Activated naive CD8-positive, alpha-beta T cell treated with anti-CD3 and anti-CD28 coated beads, Interleukin-2, amount 50 U/mL, for 24 hours (primary cell): ENCODE measurements at places on chromosomes 12 and 14.

GRCh38 chr14:91329486-91330014 lies 85.0 kb upstream of the GPR68 start:
- H3K27ac ChIP-seq = peak overlapping the region; percentile 52
- DNase-seq = no peak
- H3K4me1 ChIP-seq = peaks cover 91% of the 10 kb centered on the region
- no peaks in the 10 kb centered on the region for H3K27me3 ChIP-seq
- no peak overlapping the region for H3K4me3 ChIP-seq

DNA sequence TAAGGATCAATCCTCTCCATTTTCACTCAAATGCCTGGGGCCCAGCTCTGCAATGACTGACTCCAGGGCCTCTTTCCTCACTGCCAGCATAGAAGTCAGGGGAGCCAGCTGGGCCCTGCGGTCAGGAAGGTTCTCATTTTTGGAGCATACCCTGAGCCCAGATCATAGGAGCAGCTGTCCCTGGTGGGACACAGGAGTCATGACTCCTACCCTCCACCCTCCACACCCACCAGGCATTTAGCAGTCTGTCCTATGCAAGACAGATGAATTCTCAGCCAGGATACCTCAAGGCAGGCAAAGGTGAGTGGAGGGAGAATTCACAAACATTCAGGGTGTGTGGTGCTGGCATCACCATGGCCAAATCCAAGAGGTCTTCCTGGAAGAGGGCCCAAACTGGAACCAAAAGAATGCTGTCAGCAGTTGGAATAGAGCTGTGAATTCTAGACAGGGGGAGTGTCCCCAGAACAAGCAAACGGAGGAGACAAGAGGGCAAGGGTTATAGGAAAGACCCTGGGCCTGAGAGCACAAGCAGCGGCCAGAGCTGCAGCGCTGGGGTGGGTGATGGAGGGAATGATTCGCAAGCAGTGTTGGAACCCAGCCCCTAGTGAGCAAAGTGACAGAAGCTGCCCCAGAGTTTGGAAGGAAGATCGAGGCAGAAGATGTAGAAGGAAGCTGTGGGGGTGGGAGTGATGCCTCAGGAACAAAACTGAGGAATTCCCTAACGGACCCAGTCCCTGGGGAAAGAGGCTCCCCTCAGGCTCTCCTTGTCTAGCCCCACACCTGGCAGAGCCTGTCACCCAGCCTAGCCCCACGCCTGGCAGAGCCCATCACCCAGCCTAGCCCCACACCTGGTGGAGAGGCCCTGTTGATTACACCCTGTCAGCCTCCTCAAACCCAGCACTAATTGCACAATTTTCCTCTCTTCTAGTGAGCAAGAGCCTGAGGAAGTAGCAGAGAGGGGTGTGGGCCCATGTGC lies 4.5 kb upstream of the REM2 start:
- no peak overlapping the region for H3K27ac ChIP-seq
- no peaks in the 10 kb centered on the region for H3K27me3 ChIP-seq
- H3K36me3 ChIP-seq = peaks cover 5% of the 10 kb centered on the region
- H3K4me1 ChIP-seq = peaks cover 14% of the 10 kb centered on the region
- H3K4me3 ChIP-seq = no peak overlapping the region

DNA sequence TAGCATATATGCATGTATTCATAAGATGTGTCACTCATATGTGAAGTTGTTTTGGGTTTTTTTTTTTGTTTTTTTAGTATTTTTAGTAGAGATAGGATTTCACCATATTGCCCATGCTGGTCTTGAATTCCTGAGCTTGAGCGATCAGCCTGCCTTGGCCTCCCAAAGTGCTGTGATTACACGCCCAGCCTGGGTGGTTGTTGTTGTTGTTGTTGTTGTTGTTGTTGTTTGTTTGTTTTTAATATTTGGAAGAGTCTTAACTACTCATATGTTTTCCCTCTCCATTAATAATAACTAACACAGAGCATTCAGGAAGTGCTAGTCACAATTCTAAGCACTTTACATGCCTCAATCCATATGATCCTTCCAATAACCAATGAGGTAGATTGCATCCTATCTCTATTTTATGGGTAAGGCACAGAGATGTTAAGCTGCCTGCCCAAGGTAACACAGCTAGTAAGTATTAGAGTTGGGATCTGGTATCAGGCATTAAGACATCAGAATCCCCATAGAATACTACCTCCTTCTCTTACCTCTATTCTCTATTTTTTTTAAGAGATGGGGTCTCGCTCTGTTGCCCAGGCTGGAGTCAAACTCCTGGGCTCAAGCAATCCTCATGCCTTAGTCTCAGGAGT lies 27.6 kb downstream of the SLC25A21 start:
- H3K27ac ChIP-seq = no peak overlapping the region
- no peak overlapping the region for H3K4me3 ChIP-seq

GRCh38 chr14:93804654-93805053 lies 16.4 kb upstream of the PRIMA1 start:
- DNase-seq = no peak
- H3K36me3 ChIP-seq = no peaks in the 10 kb centered on the region
- no peaks in the 10 kb centered on the region for H3K4me1 ChIP-seq
- H3K4me3 ChIP-seq = no peak overlapping the region
- H3K27ac ChIP-seq = no peak overlapping the region

GRCh38 chr12:83676781-83677295 lies 990.1 kb downstream of the TMTC2 start:
- H3K27me3 ChIP-seq = no peaks in the 10 kb centered on the region
- H3K36me3 ChIP-seq = no peaks in the 10 kb centered on the region
- no peak overlapping the region for H3K4me3 ChIP-seq
- DNase-seq = no peak
- no peak overlapping the region for H3K27ac ChIP-seq

DNA sequence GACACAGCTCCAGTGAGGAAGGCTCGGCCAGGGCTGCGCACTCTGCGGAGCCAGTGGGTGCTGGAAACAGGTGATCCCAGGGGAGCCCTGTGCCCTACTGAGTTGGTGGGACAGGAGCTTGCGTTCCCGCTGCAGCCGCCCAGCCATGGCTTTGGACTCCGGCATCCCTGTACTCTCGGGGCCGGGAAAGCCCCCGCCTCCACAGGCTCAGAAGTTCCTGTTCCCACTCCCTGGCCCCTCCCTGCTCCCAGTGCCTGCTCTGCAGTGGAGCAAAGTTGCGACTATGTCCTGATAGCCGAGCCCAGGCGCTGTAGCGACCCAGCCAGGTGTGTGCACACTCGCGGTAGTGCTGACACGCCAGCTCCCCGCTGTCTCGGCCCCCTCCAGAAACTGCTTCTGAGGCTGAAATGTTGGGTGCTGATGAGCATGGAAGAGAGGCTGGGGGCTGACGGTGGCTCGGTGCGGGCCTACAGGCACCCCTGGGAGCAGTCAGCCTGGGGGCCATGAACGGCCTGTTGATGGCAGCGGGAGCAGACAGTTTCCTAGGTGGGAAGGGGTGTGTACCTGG lies 344.6 kb upstream of the MGAT4C start:
- H3K4me1 ChIP-seq = no peaks in the 10 kb centered on the region
- no peak overlapping the region for H3K27ac ChIP-seq
- no peaks in the 10 kb centered on the region for H3K36me3 ChIP-seq
- no peaks in the 10 kb centered on the region for H3K27me3 ChIP-seq
- DNase-seq = no peak

DNA sequence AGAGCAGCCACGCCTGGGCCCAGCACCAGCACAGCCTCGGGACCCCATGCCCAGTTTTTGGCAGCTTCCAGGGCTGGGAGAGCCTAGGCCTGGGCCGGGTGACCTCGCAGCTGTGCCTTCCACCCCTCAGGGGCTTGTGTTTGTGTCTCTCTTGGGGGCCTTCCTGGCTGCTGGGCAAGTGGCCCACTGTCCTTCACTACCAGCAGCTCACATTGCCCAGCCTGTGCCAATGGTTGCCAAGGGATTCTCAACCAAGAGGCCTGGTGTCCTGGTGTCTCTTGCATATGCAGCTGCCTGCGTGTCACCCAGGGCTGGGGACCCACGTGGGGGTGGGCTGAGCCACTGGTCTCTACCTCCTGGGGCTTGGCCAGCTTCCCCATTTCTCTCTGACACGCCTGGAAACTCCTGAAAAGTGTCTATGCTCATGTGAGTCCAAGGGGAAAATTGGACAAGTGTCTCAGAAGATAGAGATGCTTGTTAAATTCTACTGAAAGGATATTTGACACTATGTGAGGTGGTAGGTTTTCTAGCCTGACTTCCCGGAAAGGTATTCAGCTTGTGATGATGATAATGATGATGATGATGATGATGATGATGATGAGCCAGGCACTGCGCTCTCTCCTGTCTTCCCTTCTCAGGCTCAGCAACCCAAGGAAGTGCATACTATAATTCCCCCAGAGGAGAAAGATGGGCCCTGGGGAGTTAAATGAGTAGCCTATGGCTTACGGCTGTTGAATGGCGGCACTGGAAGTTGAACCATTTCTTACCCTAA lies 48.8 kb upstream of the ESRRB start:
- no peaks in the 10 kb centered on the region for H3K36me3 ChIP-seq
- no peak overlapping the region for H3K27ac ChIP-seq
- peaks cover 38% of the 10 kb centered on the region for H3K27me3 ChIP-seq
- no peak overlapping the region for H3K4me3 ChIP-seq
- H3K4me1 ChIP-seq = no peaks in the 10 kb centered on the region

DNA sequence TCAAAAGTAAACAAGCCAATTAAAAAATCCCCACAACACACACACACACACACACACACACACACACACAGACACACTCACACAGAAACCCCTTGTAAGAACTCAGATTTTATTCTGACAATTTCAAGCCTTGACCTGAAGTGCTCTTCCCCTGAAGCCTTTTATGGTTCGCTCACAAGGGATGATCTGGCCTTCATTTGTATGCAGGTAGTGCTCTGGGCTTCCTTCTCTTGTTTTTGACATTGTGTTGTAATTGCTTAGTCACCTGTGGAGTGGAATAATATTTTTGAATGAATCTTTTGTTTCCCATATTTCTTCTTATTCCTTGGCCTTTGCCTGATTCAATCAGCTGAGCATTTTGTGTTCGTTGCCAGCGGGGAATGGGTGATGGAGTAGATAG lies 83.3 kb upstream of the CSRP2 start:
- H3K36me3 ChIP-seq = no peaks in the 10 kb centered on the region
- H3K27me3 ChIP-seq = no peaks in the 10 kb centered on the region
- no peak overlapping the region for H3K27ac ChIP-seq
- H3K4me1 ChIP-seq = no peaks in the 10 kb centered on the region

GRCh38 chr12:27966870-27967269 lies 5.7 kb downstream of the PTHLH start:
- peaks cover 84% of the 10 kb centered on the region for H3K27me3 ChIP-seq
- no peak overlapping the region for H3K27ac ChIP-seq
- no peak for DNase-seq
- H3K36me3 ChIP-seq = no peaks in the 10 kb centered on the region
- peaks cover 23% of the 10 kb centered on the region for H3K4me1 ChIP-seq

GRCh38 chr12:125324861-125325490 lies 259.7 kb downstream of the AACS start:
- no peak overlapping the region for H3K27ac ChIP-seq
- no peak for DNase-seq
- no peaks in the 10 kb centered on the region for H3K36me3 ChIP-seq
- no peak overlapping the region for H3K4me3 ChIP-seq

DNA sequence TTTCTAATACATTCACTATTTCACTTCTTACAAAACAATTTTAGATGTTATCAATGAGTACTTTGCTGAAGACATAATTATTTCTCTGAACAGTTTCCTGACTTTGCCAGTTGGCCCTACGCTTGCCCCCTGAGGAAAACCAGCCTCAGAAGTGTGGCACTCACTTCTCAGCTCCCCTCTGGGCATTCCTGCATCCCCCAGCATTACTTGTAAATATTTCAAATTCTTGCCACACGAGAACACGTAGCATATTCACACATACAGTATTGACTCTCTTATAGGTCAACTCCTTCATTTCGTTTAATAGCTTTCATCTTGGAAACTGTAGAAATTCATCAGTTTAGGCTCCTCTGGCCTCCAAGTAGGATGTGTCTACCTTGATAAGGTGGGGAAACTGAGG lies 65.2 kb downstream of the OTX2 start:
- H3K4me1 ChIP-seq = no peaks in the 10 kb centered on the region

GRCh38 chr12:119775246-119775895 lies 101.7 kb downstream of the CIT start:
- DNase-seq = no peak
- no peaks in the 10 kb centered on the region for H3K27me3 ChIP-seq
- no peak overlapping the region for H3K4me3 ChIP-seq
- no peak overlapping the region for H3K27ac ChIP-seq

- H3K4me1 ChIP-seq = peaks cover 7% of the 10 kb centered on the region
- H3K36me3 ChIP-seq = no peaks in the 10 kb centered on the region
- no peak overlapping the region for H3K4me3 ChIP-seq
- no peak for DNase-seq
These were observed 16.1 kb downstream of the FGD6 start for GRCh38 chr12:95201056-95201670.

DNA sequence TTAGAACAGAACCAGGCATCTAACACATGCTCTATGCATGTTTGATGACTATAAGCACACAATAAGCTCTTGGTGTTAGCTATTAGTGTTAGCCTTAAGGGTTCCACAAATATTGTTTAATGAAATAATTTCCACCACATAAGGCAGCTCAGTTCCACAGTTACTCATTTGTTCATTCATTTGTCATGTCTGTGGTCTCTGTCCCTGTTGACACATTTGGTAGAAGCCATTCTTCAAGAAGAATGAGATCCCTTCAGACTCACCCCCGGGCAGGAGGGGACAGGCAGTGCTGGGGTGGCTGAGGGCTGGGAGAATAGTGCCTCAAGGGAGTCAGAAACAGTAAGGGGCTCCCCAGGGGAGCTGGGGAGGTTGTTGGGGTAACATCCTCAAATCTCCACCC lies 3.7 kb upstream of the FAIM2 start:
- DNase-seq = no peak
- no peak overlapping the region for H3K27ac ChIP-seq
- peaks cover 8% of the 10 kb centered on the region for H3K4me1 ChIP-seq
- no peak overlapping the region for H3K4me3 ChIP-seq
- H3K27me3 ChIP-seq = peaks cover 14% of the 10 kb centered on the region
- no peaks in the 10 kb centered on the region for H3K36me3 ChIP-seq

GRCh38 chr14:68014771-68015170 lies 195.2 kb downstream of the RAD51B start:
- no peak for DNase-seq
- H3K27me3 ChIP-seq = peaks cover 2% of the 10 kb centered on the region

DNA sequence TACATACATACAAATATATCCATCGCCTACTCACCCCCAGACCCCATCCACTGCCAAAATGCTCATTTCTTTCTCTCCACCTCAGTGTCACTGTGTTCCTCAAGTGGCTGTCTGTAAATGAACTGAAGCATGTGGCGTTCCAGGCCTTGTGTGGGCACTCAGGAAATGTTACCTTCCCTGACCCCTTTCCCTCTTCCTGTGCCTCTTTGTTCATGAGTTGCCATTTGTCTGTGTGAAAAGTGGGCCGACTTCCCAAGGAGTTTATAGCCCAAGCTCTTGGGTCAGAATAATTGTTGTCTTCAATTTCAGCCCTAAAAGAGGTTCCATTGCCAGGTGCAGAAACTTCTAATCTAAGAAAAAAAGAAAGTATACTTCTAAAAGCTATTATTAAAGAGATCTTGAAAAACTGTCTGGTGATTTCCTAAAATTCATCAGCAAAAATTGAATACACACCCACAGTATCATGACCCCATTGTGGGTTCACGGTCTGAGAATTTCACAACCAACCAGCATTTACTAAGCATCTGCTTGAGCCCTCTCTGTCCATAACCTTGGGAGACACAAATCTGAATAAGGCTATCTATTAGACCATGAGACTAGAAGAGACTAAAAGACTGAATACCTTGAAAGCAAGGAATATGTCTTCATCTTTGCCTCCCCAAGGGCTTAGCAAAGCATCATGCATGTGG lies 201.4 kb upstream of the EEA1 start:
- no peaks in the 10 kb centered on the region for H3K27me3 ChIP-seq
- no peak for DNase-seq
- no peak overlapping the region for H3K27ac ChIP-seq
- no peak overlapping the region for H3K4me3 ChIP-seq
- H3K4me1 ChIP-seq = peaks cover 10% of the 10 kb centered on the region
- no peaks in the 10 kb centered on the region for H3K36me3 ChIP-seq

- H3K36me3 ChIP-seq = peaks cover 6% of the 10 kb centered on the region
- peak overlapping the region; percentile 82 for H3K4me3 ChIP-seq
- H3K27me3 ChIP-seq = no peaks in the 10 kb centered on the region
These were observed 109.5 kb downstream of the BTG1 start for GRCh38 chr12:92036061-92036620.
